ENCODE measurements at places on chromosomes 1 and 21.

DNA sequence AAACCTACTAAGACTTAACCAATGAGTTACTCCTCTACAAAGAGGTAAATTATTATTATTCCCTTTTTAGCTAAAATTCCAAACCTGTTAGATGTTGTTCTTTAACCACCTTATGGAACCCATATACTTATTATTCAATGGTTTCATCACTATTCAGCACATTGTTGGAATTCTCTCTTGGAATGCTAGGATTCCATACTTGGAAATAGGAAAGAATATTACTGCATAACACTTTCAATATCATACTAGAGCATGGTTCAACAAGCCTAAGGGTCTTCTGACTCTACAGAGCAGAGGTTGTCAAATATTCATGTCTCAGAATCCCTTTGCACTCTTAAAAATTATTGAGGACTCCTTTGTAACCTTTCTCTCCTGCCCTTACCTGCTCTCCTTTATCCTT is 69.4 kb downstream of the DEGS1 start:
- DNase-seq, result no peak

DNA sequence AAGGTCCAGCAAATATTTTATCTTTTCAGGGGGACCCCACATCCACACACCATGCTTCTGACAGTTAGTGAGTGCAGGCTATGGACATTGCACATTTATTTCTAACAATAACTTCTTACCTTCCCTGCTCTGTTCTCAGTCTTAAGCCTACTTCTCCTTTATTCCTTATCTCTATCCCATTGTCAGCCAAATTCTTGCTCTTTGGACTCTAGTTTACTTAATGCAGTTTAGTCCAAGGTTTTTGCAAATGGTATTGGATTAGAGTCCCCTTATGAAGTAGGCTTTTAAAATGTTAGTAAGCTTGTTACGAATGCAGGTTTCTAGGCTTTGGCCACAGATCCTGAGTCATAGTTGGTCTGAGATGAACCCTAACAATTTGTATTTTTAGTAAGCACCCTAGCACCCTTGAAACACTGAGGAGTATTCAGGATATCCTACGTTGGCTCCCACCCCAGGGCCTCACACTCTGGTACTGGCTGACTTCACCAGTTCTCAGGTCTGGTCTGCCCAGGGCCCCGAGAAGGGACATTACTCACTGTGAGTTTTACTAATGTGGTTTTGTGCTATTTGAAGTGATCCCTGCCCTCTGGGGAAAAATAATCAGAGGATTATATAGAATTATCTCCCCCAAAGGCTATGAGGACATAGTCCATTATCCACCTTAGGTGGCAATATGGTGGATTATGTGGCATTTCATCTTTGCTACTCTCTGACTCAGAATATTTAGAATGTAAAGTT is 239.5 kb downstream of the TGFB2 start:
- no peak for DNase-seq

DNA sequence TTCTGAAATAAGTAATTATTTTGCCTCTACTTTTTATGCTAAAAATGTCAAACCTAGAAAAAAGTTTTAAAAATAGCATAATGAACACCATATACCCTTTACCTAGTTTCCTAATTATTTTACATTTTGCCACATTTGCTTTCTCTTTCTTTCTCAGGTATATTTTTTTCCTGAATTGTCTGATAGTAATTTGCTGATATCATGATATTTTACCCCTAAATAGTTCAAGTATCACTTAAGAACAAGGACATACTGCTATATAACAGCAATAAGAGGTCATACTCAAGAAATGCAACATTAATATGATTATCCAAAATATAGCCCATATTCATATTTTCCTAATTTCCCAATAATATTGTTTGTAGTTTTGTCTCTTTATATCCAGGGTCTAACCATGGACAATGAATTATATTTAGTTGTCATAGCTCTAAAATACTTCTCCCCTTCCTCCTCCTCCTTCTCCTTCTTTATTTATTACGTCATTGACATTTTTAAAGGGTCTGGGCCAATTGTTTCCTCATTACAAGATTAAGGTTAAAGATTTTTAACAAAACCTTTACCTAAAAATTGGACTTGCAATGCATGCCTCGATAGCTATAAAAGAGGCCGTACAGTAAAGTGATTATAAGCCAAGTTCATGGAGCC is 20.3 kb upstream of the SMYD2 start:
- no peak for DNase-seq

- DNase-seq, result no peak
Measured at GRCh38 chr1:103120981-103121380, 12.7 kb upstream of the COL11A1 start.

DNA sequence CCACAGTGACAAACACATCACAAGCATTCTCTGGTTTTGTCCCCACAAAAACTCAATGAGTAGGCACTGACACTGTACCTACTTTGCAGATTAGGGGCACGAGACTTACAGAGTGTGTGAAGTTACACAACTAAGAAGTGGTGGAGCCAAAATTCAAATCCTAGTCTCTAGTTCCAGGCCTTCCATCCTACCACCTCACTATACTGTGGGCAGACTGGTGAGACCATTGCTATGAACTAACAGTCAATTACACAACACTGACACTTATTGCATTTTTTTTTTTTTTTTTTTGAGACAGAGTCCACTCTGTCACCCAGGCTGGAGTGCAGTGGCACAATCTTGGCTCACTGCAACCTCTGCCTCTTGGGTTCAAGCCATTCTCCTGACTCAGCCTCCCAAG is 71.4 kb downstream of the KCNN3 start:
- no peak for DNase-seq

DNA sequence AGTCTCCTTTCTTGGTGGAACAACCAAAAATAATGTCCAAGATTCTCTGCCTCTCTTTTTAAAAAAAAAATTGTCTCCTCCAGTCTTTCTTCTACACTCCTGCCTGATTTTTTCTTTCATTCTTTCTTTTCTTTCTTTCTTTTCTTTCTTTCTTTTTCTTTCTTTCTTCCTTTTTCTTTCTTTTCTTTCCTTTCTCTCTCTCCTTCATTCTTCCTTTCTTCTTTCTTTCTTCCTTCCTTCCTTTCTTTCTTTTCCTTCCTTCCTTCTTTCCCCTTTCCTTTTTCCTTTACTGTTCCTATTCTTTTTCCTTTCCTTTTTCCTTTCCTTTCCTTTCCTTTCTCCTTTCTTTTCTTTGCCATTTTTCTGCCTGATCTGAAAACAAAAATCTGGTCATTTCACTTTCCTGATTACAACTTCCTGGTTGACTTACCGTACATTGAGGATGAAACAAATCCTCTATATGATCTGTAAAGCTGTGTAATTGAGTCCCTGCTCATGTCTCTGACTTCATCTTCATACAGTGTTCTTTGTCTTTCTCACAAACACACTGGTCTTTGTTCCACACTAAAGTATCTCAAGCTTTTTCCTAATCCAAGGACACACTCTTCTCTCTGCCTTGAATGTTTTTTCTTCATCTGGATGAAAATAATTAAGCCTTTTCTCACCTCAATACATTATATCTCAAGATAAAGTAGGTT is 6.1 kb upstream of the KRTAP23-1 start:
- DNase-seq, result no peak

DNA sequence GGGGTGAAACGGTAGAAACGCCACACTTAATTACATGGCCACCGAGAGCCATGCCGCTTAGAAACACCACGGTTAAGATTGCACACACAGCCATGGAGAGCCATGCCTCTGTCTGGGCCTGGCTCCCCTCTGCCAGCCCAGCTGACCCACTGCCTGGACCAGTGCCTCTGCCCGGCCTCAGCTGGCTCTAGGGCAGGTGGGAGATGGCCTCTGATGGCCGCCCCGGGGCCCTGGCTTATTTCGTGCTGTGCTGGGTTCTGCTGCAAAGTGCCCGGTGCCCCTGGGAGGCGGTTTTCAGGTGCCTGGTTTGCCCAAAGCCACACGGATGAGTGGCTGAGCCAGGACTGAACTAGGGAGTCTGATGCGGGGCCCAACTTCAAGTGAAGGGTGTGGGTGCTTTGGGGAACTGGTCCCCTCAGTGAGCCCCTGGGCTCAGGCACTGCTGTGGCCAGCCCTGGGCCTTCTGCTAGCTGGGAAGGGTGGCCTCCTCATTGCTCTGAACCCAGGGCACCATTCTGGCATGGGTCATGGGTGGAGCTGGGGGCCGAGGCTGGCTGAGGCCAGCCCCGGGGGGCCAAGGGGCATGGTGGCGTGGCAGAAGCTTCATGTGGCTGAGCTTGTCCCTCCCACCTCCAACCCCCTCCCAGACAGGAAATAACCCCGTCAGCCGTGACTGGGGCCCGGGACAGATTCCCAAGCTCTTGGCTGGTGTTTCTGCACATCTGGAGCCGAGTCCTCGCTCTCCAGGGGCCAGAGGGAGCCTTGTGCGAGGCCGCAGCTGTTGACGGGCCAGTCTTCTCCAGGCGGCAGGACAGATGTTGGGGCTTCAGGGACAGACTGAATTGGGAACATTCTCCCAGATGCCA is 1.9 kb upstream of the GPR153 start:
- DNase-seq, result peak; percentile 73

- no peak for DNase-seq
Measured at GRCh38 chr21:44528634-44528995, 11.4 kb downstream of the KRTAP10-1 start.

- no peak for DNase-seq
Measured at GRCh38 chr1:181310560-181310959, 172.8 kb upstream of the CACNA1E start.
